LoVo (cell line): ENCODE measurements at places on chromosomes 1 and 21.

- DNase-seq = no peak
Observed at GRCh38 chr1:155389826-155390225, 69.1 kb downstream of the RUSC1 start.

DNA sequence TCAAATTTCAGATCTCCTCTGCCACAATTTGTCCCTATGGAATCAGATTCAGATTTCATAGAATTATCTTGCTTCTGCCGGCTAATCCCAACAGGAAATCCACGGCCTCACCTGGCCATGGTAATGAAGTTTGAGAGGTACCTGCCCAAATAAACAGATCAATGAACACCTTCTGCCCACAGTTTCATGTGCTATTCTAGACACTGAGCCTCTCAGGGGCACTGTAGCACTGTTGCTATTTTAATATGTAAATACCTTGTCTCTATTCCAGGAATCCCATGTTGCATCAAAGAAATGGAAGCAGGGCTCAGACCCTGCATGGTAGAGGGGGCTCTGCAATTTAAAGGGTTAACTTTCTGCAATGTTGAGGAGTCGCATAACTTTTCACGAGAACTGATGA lies 593.1 kb downstream of the PTBP2 start:
- DNase-seq = no peak

GRCh38 chr1:162157469-162157868 lies 88.0 kb downstream of the NOS1AP start:
- no peak for DNase-seq

- DNase-seq = no peak
Observed at GRCh38 chr1:181094416-181095212, 6.1 kb downstream of the IER5 start.

DNA sequence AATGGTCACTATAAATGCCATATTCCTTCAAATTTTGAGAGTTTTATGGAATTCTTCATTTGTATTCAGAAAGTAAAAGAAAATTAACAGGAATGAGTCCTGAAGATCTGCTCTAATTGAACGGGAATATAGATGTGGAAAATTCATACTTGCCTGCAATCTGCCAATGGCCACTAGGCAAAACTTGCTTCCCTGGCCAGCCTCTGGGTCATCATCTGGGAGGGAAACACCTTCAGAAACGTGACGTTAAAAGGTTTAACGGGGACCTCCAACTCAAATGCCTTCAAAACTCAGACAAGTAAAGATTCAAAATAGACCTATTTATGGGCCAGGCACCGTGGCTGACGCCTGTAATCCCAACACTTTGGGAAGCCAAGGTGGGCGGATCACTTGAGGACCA lies 21.7 kb upstream of the CTSK start:
- DNase-seq = no peak

GRCh38 chr1:185154912-185155513 lies 1.7 kb downstream of the TRMT1L start:
- no peak for DNase-seq

DNA sequence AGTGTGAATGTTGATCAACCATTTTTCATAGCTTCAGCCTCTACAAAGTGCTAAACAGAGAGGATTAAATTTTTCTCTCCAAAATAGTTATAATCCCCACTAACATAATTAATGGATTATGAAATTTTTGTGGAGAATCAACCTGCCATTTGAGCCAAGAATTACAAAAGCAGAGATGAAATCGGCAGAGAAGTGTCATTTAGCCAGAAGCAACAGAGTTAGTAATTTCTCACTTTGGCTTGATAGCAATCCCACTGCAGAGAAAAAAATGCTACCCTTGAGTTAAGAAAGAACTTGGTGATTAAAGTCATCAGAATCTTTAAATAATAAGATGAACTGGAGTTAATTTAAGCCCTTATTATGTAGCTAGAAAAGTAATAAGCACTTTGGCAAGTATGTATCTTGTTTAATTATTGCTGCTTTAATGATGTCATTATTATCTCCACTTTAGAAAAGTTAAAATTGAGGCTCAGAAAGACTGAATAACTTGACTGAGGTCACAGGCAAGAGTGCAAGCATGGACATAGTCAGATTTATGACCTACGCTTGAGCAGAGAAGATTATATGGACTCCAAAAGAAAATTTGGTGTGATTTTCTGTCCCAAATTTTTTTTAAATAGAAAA lies 37.3 kb downstream of the RGS4 start:
- no peak for DNase-seq

DNA sequence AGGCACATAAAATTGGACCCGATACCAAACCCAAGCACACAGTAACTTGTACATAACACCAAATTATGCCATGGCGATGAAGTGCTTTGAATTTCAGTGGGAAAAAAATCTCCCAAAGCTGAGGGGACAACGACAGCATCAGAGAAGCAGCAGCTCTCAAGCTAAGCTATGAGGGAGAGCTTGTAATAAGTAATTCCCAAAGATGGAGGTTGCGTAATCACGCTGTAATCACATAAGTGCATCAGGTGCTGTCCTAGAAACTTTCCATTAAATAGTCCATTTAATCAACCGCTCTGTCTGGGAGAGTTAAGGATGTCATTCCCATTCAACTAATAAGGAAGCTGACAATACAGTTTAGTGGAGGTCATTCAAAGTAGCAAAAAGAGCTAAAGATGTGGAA lies 37.6 kb upstream of the KRTAP19-8 start:
- no peak for DNase-seq

GRCh38 chr21:46608672-46609111 lies 3.8 kb upstream of the S100B start:
- no peak for DNase-seq

DNA sequence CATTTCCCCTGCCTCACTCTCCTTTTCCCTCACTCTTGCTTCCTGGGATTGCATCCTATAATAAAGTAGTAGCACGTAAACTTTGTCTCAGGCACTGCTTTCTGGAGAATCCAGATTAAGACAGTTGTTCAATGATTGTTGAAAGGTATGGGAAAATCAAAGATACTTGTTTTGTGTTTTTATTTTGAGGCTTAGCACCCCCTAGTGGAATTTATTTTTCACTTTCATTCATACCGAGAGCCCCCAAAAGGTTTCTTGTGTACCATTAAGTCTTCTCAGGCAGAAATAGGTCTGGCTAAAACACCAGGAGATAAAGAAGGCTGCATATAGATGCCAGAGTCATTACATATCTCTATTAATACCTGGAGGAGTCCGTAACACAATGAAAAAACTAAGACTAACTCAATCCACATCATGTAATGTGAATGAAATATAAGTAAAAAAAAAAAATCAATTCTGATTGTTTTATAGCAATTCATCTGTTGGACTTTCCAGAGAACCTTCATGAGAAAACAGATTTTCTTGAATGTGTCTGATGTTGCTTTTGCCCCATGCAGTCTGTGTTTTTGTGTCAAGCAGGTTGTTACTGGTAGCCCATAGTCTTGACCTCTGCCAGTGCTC lies 103.5 kb downstream of the RPE65 start:
- DNase-seq = peak; percentile 14

- no peak for DNase-seq
Observed at GRCh38 chr1:62685431-62685859, 2.7 kb downstream of the DOCK7 start.

DNA sequence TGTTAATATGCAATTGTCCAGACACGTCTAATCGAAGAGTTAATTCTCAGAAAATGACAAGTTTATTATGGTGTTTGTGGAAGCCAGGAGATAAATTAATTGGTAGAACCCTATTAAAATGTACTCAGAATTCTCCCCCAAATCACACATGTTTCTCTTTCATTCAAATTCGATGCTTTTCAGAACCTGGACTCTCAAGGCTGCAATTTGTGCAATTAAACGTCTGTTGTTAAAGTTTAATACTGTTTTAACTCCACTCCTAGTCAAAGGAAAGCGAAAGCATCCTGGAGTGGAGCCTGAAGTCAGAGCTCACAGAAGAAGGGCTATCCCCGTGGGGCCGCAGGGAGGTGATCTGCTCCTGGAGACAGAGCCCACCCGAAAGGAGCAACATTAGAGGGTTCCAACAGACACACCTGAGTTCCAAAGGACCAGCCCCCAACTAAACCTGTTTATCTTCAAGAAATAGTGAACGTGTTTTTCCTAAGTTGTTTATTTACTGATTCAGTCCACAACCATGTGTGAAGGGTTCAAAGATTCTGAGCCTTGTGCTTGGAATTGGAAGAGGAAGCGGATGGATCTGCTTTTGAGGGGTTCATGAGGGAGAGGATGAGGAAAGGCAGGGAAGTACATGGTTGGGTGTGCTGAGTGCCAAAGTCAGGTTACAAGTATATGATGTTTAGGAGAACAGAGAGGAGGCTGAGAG lies 68.0 kb upstream of the AKT3 start:
- DNase-seq = no peak

DNA sequence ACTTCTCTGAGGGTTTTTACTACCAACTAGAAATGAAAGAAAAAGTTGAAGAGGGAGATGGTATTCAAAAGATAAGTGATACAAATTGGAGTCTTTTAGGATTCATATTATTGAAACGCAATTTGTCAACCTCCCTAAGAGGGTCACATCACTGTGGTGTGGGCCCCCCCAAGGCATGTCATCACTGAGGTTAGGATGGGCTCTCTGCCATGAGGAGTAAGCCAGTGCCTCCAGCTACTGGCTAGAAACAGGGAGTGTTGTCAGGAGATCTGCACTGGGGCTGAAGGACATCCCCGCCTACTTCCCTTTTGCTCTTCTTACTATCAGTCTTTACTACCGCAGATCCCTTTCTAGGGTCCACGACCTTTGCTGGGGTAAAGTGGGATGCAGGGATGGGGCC lies 25.9 kb downstream of the ITSN1 start:
- no peak for DNase-seq

DNA sequence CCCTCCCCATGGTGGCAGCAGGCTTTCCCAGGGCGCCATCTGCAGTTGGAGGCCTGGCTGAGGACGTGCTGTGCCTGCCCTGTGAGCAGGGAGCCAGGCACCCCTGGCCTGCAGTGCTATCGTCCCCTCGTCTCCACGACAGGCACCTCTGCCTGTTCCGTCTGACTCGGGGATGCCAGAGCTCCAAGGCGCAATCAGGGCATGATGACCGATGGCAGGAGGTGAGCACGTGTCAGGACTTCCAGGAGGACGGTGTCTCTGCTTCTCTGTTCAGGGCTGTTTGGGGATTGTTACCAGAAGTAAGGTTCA lies 125.2 kb downstream of the PCBP3 start:
- no peak for DNase-seq

DNA sequence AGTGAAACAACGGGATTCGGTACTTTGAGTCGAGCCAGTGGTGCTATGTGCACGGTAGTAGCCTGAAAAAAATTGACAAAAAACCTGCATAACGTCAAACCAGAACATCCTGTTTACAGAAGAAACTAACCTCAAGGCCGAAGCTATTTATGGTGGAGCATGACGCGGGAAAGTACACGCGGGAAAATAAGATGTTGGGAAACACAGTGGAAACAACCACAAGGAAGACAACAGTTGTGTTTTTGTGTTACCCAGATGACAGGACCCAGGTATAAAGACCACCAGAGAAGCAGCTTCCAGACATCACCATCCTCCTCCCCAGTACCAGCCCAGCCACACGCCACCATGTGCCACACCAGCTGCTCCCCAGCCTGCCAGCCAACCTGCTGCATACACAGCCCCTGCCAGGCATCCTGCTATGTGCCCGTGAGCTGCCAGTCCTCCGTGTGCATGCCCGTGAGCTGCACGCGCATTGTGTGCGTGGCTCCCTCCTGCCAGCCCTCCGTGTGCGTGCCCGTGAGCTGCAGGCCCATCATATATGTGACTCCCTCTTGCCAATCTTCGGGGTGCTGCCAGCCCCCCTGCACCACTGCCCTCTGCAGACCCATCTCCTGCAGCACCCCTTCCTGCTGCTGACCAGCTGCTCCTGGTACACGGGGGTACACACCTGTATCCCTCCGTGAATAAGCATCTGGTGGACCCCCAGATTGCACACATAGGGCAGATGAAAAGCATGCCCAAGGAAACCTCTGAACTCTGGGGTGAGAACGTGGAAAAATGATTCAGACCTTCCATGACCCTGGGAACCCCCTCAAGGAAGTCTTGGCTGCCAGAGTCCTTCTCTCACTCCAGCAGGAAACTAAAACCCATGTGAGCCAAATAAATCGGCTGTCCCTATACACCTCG lies at the start of gene KRTAP12-3:
Gene KRTAP12-3 (plus strand): TSS at position 298 of the 906 bp plus-strand sequence. CDS start 48 bp downstream, at position 346.
- DNase-seq = no peak

GRCh38 chr1:171506525-171507304 lies 21.4 kb downstream of the PRRC2C start:
- no peak for DNase-seq

- DNase-seq = no peak
Observed at GRCh38 chr1:210372931-210373627, 44.4 kb downstream of the HHAT start.

- DNase-seq = no peak
Observed at GRCh38 chr1:240109920-240110636, 18.4 kb downstream of the FMN2 start.

DNA sequence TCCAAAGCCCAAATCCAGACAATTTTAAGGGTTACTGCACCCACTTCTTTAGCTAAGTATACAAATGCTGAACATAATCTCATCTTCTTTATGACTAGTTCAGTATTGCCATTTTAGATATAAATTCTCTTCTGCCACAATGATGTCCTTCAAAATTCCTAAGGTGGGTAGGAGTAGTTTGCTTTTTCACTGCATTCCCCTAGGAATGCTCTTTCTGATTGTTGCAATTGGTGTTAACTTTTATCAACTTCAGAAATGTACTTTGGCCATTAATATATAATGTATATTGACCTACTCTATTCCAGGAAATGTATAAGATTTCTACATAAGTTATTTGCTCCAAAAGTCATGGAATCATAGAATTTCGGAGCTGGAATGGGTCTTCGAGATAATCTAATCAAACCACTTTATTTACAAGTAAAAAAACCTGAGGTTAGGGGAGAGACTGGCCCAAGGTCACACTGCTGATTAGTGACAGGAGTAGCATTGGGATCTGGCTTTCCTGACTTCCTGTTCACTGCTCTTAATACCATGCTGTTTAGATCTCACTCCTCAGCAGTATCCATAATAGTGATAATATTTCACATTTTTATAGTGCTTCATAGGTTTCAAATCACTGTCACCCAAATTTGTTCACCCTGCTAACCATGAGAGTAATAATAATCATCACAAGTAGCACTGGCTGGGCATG lies 46.4 kb upstream of the RASAL2 start:
- no peak for DNase-seq

- DNase-seq = no peak
Observed at GRCh38 chr21:36717976-36718375, 19.1 kb downstream of the SIM2 start.

GRCh38 chr1:91891454-91891853 lies 5.5 kb upstream of the TGFBR3 start:
- no peak for DNase-seq

- no peak for DNase-seq
Observed at GRCh38 chr21:38843806-38844503, 38.2 kb downstream of the ETS2 start.
